ENCODE measurements at places on chromosomes 3 and 15. TPM values are rescaled to one million over a fixed set of nuclear protein-coding genes. Genes with fewer than 3 reads are reported as not detected.

GRCh38 chr3:198079771-198080520 is 119.9 kb downstream of the LMLN start:
- DNase-seq: no peak
- H3K27me3 ChIP-seq: peaks cover 19% of the 10 kb centered on the region
- H3K4me3 ChIP-seq: peak overlapping the region; percentile 60
- peaks cover 16% of the 10 kb centered on the region for H3K4me1 ChIP-seq
- no peaks in the 10 kb centered on the region for H3K36me3 ChIP-seq

DNA sequence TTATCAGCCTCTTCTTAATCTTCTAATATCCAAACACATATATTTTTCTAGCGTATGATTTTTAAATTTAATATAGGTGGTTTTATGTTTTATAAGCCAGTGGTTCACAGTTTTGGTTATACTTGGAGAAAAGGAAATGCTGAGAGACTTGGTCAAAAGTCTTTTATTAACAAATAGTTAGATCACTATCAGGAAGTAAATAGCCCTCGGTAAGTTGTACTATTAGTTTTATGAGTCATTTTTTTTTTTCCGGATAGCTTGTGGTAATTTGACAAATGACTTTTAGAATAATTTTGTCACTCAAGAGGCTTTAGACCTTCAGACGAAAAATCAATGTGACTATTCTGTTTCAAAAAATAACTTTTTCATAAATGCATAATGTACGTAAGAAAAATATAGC is 232.2 kb upstream of the ROBO1 start:
- H3K27me3 ChIP-seq: no peaks in the 10 kb centered on the region
- no peaks in the 10 kb centered on the region for H3K36me3 ChIP-seq
- no peak overlapping the region for H3K27ac ChIP-seq
- no peak overlapping the region for H3K4me3 ChIP-seq
- H3K4me1 ChIP-seq: no peaks in the 10 kb centered on the region

DNA sequence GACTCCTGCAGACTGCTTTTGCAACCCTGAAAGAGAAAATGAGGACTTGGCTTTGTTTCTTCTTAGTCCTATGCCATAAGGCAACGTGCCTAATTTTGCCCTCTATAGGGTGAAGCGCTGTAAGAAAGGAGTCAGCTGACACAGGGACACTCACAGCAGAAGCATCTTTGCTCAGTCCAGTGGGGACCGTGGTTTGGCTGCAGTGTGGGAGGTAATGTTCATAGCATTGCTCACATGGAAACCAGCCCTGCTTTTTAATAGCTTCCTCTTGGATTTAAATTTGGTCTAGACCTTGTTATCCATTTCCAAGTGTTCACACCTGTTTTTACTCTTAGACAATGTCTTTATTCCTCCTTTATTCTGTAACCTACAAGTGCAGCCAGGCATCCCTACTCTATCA is 1032.1 kb downstream of the NTRK3 start:
- DNase-seq: no peak
- no peaks in the 10 kb centered on the region for H3K27me3 ChIP-seq
- H3K4me1 ChIP-seq: no peaks in the 10 kb centered on the region
- no peak overlapping the region for H3K4me3 ChIP-seq

The MYH15 gene
- not detected for total RNA-seq

- H3K4me3 ChIP-seq: no peak overlapping the region
- no peak overlapping the region for H3K27ac ChIP-seq
- H3K4me1 ChIP-seq: no peaks in the 10 kb centered on the region
- H3K27me3 ChIP-seq: peaks cover 4% of the 10 kb centered on the region
- H3K36me3 ChIP-seq: no peaks in the 10 kb centered on the region
Observed at GRCh38 chr15:87732976-87733375, 523.6 kb downstream of the NTRK3 start.

- no peak overlapping the region for H3K27ac ChIP-seq
- no peak for DNase-seq
- H3K4me3 ChIP-seq: no peak overlapping the region
Observed at GRCh38 chr3:123476967-123477750, 28.3 kb upstream of the ADCY5 start.

DNA sequence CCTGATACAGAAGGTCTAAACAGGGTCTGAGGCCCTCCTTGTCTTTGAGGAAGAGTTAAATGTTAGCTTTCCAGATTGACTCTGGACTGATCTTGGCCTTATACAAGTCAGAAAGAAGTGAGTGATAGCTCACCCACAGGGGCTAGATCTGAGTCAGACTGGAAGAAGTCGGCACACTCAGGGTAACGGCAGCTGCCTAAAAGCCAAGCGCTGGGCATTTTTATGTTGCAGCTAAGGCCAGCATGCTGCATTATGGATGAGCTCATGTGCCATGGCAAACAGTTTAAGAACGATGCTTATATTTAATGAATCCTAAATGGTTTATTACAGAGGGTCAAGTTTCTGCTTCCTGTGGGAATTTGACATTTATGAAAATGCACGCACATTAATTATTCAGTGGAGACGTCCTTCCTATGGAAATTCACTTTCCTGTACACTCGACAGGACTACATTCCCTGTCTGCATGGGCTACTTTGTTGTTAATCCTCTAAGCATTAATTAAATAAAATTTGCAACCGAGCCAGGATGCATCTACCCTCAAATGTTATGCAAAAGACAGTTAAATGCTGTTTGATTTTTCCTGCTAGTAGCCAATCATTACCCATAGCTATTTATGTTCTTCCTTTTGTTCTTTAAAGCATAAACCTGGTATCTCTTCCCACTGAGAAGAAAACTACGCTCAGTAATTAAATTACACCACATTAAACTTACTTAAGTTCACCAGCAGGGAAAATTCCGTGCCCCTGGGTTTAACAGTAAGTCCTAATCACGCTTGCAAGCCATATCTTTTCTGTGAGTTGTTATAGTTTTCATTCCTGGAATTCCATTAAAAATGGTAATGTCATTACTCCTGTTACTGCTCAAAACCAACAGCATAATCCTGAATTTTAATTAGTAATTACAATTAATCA is 762.7 kb upstream of the CFAP20DC start:
- H3K4me1 ChIP-seq: peaks cover 14% of the 10 kb centered on the region
- H3K36me3 ChIP-seq: no peaks in the 10 kb centered on the region
- no peak overlapping the region for H3K4me3 ChIP-seq
- no peak for DNase-seq
- no peak overlapping the region for H3K27ac ChIP-seq
- H3K27me3 ChIP-seq: no peaks in the 10 kb centered on the region

- no peaks in the 10 kb centered on the region for H3K36me3 ChIP-seq
- H3K27ac ChIP-seq: no peak within 1 kb of the TSS
- DNase-seq: no peak
- no peak within 1 kb of the TSS for H3K4me3 ChIP-seq
- peaks cover 4% of the 10 kb centered on the region for H3K27me3 ChIP-seq
- peaks cover 11% of the 10 kb centered on the region for H3K4me1 ChIP-seq
Observed at GRCh38 chr15:59611276-59612260, at the start of gene GCNT3. Gene GCNT3 (plus strand): TSS chr15:59611783. CDS start chr15:59618239, 6,456 bp downstream.

The OR5K4 gene
- total RNA-seq: not detected

The LRTM1 gene
- total RNA-seq: not detected

DNA sequence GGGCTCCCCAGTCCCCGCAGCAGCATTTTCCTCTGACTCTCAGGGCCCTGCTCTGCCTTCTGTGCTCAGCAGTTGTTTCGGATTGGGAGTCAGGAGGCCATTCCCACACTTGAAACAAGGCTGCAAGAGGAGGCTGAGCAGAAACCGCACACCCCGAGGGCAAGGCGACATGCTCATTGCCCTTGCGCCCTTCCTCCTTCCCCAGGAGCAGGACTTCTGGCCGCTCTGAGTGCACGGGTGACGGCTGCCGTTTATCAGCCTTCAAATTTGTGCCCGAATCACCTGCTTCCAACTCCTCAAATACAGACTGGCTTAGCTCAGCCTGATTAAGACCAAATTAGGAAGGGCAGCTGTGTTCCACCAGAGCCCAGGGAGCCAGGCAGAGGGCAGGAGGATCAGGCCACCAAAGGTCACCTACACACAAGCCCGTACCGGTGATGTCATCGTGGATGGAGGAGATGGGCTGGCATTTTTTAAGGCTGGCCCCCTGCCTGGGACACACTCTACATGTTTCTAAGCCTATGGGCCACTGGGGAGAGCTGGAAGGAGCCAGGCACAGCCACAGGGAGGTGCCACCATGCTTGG is 38.1 kb downstream of the TM2D3 start:
- no peaks in the 10 kb centered on the region for H3K27me3 ChIP-seq
- H3K4me3 ChIP-seq: no peak overlapping the region
- no peak for DNase-seq
- no peaks in the 10 kb centered on the region for H3K4me1 ChIP-seq
- H3K27ac ChIP-seq: no peak overlapping the region

All from B cell (primary cell).